ENCODE measurements at places on chromosomes 1 and 21.

DNA sequence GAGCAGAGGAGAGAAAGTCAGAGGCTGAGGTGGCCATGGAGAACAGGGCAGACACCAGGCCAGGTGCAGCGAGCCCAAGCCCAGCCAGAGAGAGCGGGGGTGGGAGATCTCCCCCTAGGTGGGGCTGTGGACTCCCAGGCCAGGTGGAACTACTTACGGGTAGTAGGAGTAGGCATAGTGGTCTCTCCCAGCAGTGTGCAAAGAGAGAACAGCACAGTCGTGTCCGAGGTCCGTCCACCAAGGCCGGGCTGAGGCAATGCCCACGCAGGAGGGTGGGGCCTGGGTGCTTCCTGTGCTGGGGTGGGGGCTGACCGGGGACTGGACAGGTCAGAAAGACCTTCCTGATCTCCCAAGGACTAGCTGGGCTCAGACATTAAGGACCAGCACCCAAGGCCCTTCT, 263.7 kb downstream of the PTPRU start:
- DNase-seq, result no peak

- DNase-seq, result no peak
These were observed 54.6 kb upstream of the SAMSN1 start for GRCh38 chr21:14600569-14601297.

GRCh38 chr1:5585256-5585655, 407.0 kb downstream of the NPHP4 start:
- no peak for DNase-seq

GRCh38 chr1:241270016-241270415, 87.0 kb downstream of the RGS7 start:
- no peak for DNase-seq

DNA sequence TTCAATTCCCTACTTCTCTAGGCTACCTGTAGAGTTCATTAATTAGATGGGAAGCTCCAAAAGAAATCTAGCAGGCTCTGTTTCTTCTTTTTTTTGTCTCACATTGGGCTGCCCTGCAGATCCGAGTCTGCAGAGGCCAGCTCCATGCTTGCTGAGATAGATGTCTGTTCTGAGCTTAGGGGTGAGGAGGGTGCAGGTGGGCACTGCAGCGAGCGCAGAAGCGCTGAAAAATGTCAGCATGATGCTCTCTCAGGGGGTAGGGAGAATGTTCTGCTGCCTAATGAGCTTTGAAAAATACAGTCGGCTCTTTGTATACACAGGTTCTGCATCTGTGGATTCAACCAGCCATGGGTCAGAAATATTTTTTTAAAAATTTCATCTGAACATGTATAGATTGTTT, 56.8 kb upstream of the KCNA3 start:
- DNase-seq, result no peak

DNA sequence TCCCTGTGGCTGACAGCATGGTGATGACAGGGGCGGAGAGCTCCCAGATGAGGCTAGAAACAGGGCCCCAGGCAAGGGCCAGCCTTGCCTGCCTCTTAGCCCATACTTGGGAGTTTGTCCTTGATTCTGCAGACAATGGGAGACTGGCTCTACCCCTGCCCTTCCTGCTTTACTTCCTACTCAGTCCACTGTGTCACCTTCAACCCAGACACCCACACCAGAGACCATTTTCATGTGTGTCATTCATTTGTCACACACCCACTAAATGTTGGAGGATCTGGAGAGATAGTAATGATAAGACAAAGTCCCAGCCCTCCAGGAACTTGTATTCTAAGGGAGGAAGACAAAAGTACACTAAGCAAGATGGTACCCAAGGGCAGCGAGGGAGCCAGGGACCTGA, 43.7 kb downstream of the SYT6 start:
- DNase-seq, result no peak

DNA sequence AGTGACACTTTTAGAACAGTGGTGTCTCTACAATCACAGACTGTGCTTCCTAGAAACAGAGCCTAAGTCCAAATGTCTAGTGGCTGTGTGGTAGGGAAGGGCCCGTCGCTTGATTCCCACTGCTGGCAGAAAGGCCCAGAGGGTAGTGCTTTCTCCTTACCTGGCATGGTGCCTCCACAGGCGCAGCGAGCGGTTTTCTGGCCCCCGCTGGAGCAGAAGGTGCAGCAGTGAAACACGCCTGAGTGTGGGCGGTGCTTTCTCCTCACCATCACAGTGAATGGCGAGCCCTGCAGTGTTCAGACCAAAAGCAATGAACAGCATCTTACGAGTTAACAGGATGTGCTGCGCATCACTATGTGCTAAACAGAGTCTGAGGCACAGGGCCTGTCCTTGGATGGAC, 8.3 kb downstream of the TRIM45 start:
- no peak for DNase-seq

GRCh38 chr1:182847105-182847504, 8.0 kb downstream of the DHX9 start:
- no peak for DNase-seq

DNA sequence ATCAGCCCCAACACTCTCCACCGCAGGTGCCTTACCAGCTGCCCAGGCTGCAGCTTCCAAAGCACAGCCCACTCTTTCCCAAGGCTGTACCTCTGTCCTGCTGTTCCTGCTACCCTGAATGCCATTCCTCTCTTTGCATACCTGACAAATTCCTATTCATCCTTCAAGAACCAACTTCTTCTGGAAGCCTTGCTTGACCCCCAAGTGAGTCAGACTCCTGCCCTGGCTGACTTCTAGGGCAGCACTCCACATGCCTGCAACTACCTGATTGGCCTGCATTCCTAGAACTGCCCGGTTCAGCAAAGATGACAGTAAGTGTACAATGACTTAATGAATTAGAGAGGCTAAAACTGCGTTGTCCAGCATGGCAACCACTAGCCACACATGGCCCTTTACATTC, 20.8 kb upstream of the PDZK1IP1 start:
- DNase-seq, result no peak

GRCh38 chr1:39416609-39417008, 74.8 kb upstream of the BMP8A start:
- no peak for DNase-seq

DNA sequence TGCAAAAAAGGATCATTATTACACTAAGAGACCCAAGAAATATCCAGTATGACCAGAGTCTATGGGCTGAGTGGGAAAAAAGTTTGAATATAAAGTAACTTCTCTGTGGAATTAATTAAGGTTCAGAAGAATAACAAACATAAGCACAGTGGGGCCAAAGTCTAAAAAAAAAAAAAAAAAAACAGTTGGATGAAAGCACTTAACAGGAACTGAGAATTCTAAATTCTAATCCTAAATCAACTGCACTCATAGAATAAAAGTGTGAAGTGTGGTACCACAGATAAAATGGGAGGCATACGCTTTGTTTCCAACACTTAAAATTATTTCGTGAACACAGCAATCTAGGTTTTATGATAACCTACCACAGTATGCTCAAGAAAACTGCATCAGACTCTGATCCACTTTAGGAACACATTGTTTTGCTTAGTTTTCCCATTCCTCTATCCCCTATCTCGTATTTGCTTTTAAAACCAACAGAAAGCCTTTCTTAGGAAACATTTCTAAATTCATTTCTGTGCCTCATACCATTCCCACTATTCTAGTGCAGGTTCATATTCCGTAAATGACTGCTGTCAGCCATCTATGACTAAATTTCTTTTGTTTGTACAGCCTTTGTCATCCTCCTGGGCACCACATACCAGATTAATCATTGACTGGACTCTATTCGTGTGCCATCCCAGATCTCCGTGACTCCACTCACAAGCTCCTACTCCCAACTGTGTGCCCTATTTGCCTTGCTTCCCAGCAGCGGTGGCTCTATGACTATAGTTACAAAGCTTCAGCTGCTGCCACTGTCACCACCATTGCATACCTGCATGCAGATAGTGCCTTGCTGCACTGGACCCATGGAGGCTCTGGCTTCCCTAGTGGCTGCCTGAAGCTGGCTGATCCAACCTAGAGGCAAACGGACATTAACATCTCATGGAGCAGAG, 24.9 kb downstream of the CHML start:
- no peak for DNase-seq

DNA sequence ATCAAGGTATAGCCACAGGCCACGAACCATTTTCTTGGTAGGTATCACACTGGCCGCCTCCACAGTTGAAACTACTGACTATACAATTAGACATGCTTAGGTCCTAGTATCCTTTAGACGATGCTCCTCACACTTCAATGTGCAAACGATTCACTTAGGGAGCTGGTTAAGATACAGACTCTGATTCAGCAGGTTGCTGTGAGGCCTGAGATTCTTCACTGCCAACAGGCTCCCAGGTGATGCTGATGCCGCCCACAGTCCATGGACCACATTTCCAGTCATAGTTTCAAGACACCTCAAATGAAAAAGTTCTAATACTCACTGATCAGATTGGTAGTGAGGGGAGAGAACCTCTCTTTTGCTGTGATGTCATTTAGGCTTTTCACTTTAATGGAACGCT, 6.8 kb downstream of the ATP5PO start:
- no peak for DNase-seq

DNA sequence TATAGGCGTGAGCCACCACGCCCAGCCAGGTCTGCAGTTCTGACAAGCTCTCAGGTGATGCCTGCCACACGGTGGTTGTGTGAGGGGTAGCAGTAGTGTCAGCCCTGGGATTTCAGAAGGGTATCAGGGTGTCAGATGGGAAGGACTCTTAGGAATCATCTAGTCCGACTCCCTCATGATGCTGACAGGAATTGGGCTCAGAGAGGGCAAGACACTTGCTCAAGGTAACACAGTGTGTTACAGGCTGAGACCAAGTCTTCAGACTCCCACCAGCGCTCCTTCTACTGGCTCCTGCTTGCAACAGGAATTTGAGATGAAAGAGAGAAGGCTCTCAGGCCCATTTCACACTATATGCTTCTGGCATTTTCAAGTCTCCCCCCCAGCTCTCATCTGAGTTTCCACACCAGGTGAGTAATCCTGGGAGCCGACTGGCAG, 6.9 kb downstream of the HTR1D start:
- DNase-seq, result no peak

GRCh38 chr21:35401476-35401875, 352.4 kb upstream of the RUNX1 start:
- DNase-seq, result no peak

GRCh38 chr1:212941452-212941851, 8.9 kb upstream of the VASH2 start:
- DNase-seq, result no peak

GRCh38 chr1:14735841-14736240, 137.4 kb downstream of the KAZN start:
- DNase-seq, result no peak

DNA sequence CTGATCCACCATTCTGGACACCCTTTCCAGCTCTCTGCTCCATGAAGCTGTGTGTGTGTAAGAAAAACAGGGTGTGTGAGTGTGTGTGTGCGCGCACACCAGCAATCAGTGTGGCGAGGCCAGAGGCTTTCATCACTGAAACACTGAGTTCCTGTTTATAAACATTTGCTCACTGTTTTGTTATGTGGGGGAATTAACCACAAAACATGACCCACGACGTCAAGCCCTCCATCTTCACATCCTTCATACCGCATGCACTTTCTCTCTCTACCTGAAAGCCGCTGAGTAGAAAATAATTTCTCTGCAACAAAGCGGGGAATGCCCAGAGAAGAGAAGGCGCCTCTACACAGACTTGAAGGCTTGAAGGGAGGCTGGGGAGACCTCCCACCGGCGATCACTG, 148.9 kb upstream of the IRF2BP2 start:
- no peak for DNase-seq
